NCI-H460 (cell line): ENCODE measurements at places on chromosomes 13 and 19. TPM values are rescaled to one million over a fixed set of nuclear protein-coding genes. Genes with fewer than 3 reads are reported as not detected.

PIH1D1 gene
- total RNA-seq = 48.5 and 69.4 TPM in 2 replicates

SLC27A1 gene
- 5.9 and 8.1 TPM in 2 replicates for total RNA-seq

DIS3 gene
- total RNA-seq = 31.9 and 35.3 TPM in 2 replicates

ZNF805 gene
- total RNA-seq = 10.0 and 10.1 TPM in 2 replicates

ICAM1 gene
- total RNA-seq = 1.1 and 1.6 TPM in 2 replicates

TEKTIP1 gene
- total RNA-seq = not detected in 2 replicates

- no peak for DNase-seq
Observed at GRCh38 chr13:71830736-71831135, 36.3 kb downstream of the DACH1 start.

DNA sequence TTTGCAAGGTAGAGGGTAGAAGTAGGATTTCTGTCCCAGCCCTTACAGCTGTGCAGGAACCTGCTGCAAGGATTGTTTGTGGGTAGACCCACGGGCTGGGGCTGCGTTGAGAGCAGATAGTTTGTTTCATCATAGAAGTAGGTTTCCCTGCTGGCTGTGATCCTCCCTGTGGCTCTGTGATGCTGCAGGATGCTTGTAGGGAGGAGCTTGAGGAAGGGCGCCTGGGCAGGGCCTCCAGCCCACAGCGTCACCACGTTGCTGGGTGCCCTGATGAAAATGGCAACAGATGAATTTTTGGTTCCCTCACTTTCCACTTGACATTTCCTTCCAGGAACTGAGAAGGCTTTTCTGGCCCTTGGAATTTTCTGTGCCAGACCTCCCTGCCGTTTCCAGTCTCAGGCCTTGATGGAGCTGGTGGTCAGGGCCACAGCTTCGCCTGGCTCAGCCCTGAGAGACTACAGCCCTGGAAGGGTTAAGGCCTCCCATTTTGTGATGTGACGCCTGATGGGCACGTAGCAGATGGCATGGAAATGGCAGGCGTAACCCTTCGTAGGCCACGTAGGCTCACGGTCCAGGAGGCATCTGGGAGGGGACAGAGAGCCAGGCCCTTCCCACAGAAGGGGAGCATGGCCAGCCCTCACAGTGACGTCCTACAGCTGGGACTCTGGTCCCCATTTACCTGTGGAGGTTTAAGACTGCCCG lies 42.2 kb downstream of the GATAD2A start:
- DNase-seq = no peak

- DNase-seq = no peak
Observed at GRCh38 chr19:20558571-20558970, 7.0 kb downstream of the ZNF737 start.

GRCh38 chr13:71359641-71360040 lies 507.4 kb downstream of the DACH1 start:
- DNase-seq = no peak

- DNase-seq = no peak
Observed at GRCh38 chr19:8148410-8149260, 757 bp downstream of the FBN3 start.

GRCh38 chr13:51687947-51688714 lies 103.9 kb downstream of the WDFY2 start:
- DNase-seq = no peak

DNA sequence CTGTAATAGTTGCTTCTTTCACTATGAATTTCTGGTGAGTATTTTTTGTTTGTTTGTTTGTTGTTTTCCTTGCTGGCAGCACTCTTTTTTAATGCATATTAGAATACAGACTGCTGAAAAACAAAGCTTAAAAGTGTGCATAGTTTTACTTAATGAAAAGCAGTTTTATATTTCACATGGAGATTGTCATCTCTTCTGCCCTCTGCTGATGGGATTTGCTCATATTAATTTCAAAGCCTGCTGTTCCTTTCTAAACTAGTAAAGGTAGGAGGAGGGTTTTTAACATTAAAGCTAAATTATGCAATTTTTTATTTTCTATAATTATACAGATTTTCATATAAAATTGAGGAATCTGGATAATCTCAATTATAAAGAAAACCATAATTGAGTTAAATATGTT lies 692.6 kb upstream of the SLITRK1 start:
- DNase-seq = peak; percentile 1

DNA sequence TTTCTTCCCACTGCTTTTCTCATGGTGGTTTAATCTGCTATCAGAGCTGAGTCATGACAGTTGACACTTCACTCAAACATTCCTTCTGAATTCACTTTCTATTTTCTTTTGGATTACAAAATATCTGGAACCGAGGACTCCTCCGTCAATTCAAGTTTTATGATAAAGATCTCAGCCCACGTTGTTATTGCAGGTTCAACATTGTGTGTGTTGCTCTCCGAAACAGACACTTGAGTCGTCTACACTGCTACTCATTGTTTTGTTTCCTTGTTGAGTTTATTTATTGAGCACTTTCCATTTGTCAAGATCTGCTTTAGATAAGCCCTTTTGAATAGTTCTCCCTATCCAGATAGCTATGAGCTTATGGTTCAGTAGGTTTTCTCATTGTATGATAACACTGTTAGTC lies 636.1 kb upstream of the GPC6 start:
- DNase-seq = peak; percentile 40
